ENCODE measurements at places on chromosomes 13 and 19.
A peak's percentile ranks its signal among the peaks of the same experiment; 100 is the strongest.

GRCh38 chr13:97245011-97245410 lies 22.9 kb downstream of the MBNL2 start:
- DNase-seq = no peak

- DNase-seq = peak; percentile 7
These were observed 36.4 kb upstream of the IGFL4 start for GRCh38 chr19:46076951-46077814.

GRCh38 chr19:51136851-51137551 lies 5.1 kb upstream of the SIGLEC7 start:
- DNase-seq = no peak

DNA sequence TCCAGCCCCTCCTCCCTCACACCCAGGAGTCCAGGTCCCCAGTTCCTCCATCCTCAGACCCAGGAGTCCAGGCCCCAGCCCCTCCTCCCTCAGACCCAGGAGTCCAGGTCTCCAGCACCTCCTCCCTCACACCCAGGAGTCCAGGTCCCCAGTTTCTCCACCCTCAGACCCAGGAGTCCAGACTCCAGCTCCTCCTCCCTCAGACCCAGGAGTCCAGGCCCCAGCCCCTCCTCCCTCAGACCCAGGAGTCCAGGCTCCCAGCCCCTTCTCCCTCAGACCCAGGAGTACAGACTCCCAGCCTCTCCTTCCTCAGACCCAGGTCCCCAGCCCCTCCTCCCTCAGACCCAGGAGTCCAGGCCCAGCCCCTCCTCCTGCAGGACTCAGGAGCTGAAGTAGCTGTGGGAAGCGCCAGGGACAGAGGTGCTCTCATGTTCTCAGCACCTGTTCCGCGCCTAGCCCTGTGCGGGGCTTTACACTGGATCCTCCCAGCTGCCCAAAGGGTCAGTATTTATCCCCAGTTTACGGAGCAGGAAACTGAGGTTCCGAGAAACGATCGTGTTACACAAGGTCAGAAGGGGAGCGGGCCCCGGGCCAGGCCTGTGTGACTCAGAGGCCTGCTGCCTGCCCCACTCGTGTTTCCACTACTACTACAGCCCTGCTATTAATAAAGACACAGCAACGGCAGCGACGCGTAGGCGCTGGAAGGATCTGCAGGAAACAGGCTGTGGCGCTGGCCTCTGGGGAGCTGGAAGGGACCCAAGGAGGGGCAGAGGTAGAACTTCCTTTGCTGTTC lies 1.7 kb upstream of the SBK3 start:
- no peak for DNase-seq

GRCh38 chr13:39364947-39365468 lies 238.0 kb downstream of the LHFPL6 start:
- DNase-seq = no peak

DNA sequence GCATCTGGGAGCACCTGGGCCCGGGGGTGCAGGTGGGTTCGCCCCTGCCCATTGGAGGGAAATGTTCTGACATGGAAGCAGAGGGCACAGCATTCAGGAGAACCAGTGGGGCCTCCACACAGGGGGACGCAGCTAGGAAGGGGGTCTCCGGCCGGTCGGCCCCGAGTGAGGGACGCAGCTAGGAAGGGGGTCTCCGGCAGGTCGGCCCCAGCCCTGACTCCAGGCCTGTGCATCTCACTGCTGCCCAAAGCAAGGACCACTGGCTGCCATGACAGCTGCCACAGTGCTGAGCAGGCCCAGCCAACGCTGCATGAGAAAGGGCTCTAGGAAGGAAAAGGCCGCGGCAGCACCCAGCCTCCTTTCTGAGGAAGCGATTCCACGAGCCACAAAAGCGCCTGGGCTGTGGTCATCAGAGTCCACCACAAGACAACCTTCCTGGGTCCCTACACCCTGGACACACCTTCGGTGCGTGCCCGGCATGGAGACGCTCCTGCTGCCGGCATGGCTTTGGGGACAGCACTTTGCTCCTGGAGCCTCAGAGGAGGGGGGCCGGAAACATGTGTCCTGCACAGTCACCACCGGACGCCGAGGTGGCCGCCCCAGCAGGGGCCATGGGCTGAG lies 9.7 kb downstream of the RASA3 start:
- DNase-seq = no peak

GRCh38 chr19:4380254-4380727 lies 20.1 kb downstream of the SH3GL1 start:
- DNase-seq = peak; percentile 48

DNA sequence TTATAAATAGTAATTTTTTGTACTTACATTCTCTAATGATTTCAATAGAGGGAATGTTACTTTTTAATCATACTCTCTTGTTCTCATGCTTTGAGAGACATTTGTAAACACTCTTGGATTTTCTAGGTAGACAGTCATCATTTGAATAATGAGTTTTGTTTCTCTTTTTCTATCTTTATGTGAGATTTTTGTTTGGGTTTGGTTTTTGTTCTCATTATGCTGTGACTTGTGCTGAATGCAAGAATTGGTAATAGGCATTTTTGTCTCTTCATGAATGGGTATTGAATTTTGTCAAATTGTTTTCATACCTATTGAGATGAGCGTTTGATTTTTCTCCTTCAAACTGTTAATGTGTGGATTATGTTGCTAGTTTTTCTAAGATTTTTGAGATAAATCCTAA lies 56.8 kb upstream of the GPR183 start:
- no peak for DNase-seq

GRCh38 chr13:89227356-89227755 lies 1556.2 kb downstream of the SLITRK5 start:
- no peak for DNase-seq

GRCh38 chr19:12984683-12985048 lies 10.6 kb upstream of the NFIX start:
- no peak for DNase-seq

- DNase-seq = no peak
These were observed 121.1 kb upstream of the MYO16 start for GRCh38 chr13:108508263-108508662.

GRCh38 chr19:54337858-54338230 lies 1.1 kb downstream of the LILRA4 start:
- no peak for DNase-seq

DNA sequence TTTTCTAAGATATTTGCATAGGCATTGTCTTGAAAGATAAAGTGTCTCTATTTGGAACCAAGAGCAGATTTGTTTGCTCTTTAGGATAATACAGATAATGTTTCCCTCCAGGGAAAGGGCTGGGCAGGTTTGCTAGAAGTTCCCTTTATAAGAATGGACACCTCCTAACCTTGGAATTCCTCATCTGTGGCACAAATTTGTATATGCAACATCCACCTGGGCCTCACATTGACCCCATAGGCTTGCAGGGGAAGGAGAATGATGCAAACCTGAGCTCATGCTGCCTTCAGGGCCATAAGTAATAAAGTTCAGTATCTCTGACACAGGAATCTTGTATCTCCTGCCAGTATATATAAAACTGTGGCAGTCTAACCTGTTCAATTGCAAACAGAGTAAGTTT lies 508.4 kb upstream of the MIR17HG start:
- no peak for DNase-seq

DNA sequence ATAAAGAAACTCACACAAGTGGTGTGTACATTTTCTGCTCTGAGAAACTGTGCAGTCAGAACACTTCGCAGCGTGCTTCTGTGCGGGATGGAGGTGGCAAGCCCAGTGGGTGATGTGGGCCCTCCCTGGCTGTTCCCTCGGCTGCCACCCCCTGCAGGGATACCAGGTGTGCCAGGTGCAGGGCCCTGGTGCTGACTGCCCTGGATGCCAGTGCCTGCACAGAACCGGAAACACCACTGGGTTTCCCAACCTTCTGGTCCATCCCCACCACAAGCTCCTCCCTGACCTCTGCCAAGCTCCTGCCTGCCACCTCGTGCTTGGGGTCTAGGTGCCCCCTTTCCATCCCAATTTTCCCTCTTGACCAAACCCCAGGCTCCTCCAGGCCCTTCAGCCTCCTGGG lies 81.9 kb upstream of the MCF2L start:
- no peak for DNase-seq

DNA sequence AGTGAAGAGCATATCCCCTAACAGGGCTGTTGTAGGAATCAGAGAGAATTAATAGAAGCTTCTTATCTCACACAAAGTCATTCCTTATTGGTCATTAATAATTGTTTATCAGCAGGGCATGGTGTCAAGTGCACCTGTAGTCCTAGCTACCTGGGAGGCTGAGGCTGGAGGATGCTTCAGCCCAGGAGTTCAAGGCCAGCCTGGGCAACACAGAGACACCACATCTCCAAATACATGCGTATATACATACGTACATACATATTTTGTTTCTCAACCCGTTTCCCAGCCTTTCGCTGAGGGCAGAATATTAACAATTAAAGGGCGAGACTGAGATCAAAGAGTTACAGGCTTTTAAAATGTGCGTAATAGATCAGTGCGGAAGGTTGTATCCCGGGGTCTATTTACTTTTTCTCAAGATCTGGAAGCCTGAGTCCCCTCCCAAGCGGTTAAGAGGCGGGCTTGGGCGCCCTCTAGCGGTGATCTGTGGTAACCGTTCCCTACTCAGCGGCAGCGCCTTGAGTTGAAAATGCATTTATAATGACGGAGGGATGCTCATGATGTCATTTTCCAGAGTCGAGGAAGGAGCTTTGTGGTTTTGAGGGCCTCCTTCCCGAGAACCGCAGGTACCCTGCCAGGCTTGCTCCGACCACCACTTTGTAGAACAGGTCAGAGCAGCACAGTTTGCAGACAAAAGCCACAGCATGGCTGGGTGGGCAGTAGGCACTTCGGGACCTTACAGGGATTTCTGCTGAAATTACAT lies 169.6 kb upstream of the GPR12 start:
- peak; percentile 54 for DNase-seq

GRCh38 chr19:8722032-8722431 lies 598 bp downstream of the OR2Z1 start:
- no peak for DNase-seq
